Brain microvascular endothelial cell (primary cell): ENCODE measurements at places on chromosomes 2 and 18.

DNA sequence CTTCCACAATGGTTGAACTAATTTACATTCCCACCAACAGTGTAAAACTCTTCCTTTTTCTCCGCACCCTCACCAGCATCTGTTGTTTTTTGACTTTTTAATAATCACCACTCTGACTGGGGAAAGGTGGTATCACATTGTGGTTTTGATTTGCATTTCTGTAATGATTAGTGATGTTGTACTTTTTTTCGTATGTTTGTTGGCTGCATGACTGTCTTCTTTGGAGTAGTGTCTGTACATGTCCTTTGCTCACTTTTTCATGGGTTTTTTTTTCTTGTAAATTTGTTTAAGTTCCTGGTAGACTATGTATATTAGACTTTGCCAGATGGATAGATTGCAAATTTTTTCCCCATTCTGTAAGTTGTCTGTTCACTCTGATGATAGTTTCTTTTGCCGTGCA, 574.8 kb downstream of the KCNJ3 start:
- no peak for DNase-seq

GRCh38 chr2:12389344-12390045, 327.2 kb upstream of the TRIB2 start:
- no peak for DNase-seq

DNA sequence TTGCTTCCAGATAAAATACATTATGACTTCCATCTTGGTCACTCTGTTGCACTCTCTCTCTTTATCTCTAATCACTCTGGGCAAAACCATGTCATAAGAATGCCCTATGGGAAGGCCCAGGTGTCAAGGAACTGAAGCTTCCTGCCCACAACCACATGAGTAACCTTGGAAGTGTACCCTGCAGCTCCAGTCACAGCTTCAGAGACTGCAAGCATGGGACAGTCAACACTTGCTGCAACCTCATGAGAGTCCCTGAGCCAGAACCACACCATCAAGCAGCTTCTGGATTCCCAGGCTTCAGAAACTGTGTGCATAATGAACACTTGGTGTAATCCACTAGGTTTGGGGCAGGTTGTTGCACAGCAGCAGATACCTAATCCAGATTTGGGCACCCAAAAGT, 121.1 kb upstream of the BCL2L11 start:
- no peak for DNase-seq

DNA sequence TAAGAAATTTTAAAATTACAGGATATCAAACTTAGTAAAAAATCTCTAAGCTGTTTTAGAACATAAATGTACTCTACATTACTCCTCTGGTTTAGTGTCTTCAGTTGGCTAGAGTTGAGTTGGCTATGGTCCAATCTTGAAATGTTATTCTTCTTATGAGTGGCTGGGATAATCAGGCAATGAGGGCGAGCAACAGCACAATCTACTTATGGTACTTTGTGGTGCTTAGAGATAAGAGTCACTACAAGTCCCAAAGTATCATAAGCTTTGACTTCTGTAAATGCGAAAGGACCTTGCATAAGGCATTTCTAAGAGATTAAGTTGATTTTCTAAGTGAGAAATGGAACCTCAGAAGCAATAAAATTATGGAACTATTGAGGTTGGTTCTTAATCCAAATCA, 361.7 kb downstream of the GPD2 start:
- DNase-seq = no peak

GRCh38 chr2:181955010-181955409, 30.6 kb upstream of the PPP1R1C start:
- peak; percentile 33 for DNase-seq
